ENCODE measurements at places on chromosomes 12 and 14. TPM values are rescaled to one million over a fixed set of nuclear protein-coding genes. Genes with fewer than 3 reads are reported as not detected.

Gene CCDC196
- polyA plus RNA-seq, result 0.34 TPM

Gene CD4
- 18.7 TPM for polyA plus RNA-seq

Gene CDKN3
- polyA plus RNA-seq, result 20.2 TPM

Gene NKX2-1
- polyA plus RNA-seq, result not detected

Gene NFE2
- 3.7 TPM for polyA plus RNA-seq

Gene GRIP1
- polyA plus RNA-seq, result 21.1 TPM

Gene SPX
- polyA plus RNA-seq, result 0.81 TPM

Gene GLT8D2
- 17.9 TPM for polyA plus RNA-seq

Gene ACTR10
- 115 TPM for polyA plus RNA-seq

Gene ABCC9
- polyA plus RNA-seq, result 21.5 TPM

Gene MMP14
- 349 TPM for polyA plus RNA-seq

Gene NR4A1
- 9.1 TPM for polyA plus RNA-seq

Gene IL22
- polyA plus RNA-seq, result not detected

Gene YLPM1
- polyA plus RNA-seq, result 80.2 TPM

Gene RD3L
- not detected for polyA plus RNA-seq

Gene METTL17
- 63.6 TPM for polyA plus RNA-seq

Gene KLRK1
- polyA plus RNA-seq, result 0.68 TPM

Gene ACSM4
- polyA plus RNA-seq, result 0.07 TPM

Gene EFS
- polyA plus RNA-seq, result 53.3 TPM

Gene KLRD1
- polyA plus RNA-seq, result 0.75 TPM

Gene MYO1H
- 0.92 TPM for polyA plus RNA-seq

Gene CLEC2A
- polyA plus RNA-seq, result not detected

Gene KLRG1
- polyA plus RNA-seq, result 2.2 TPM

Gene RFX4
- not detected for polyA plus RNA-seq

Gene CHPT1
- 37.9 TPM for polyA plus RNA-seq

Gene PLD4
- polyA plus RNA-seq, result 2.2 TPM

Gene C12orf56
- 1.0 TPM for polyA plus RNA-seq

Gene NRIP2
- polyA plus RNA-seq, result 5.8 TPM

Gene ITGB7
- 0.86 TPM for polyA plus RNA-seq

Gene IAPP
- not detected for polyA plus RNA-seq

Gene TAS2R46
- polyA plus RNA-seq, result not detected

Gene MYH6
- polyA plus RNA-seq, result 0.17 TPM

Gene LBHD2
- not detected for polyA plus RNA-seq

Gene KCNJ8
- 22.9 TPM for polyA plus RNA-seq

Gene KRT85
- polyA plus RNA-seq, result not detected

Gene SAMD15
- 9.7 TPM for polyA plus RNA-seq

Gene AICDA
- polyA plus RNA-seq, result 0.34 TPM

Gene SOAT2
- 0.72 TPM for polyA plus RNA-seq

Gene MANSC1
- polyA plus RNA-seq, result 35.4 TPM

Gene ARHGAP9
- polyA plus RNA-seq, result 5.5 TPM
